ENCODE measurements at places on chromosomes 7 and 10.

GRCh38 chr7:143382791-143383641 lies 1.9 kb downstream of the ZYX start:
- no peaks in the 10 kb centered on the region for H3K27me3 ChIP-seq
- peaks cover 66% of the 10 kb centered on the region for H3K4me1 ChIP-seq
- H3K27ac ChIP-seq: no peak overlapping the region
- H3K36me3 ChIP-seq: peaks cover 15% of the 10 kb centered on the region
- DNase-seq: no peak

- peaks cover 28% of the 10 kb centered on the region for H3K4me1 ChIP-seq
- no peak overlapping the region for H3K4me3 ChIP-seq
- no peak overlapping the region for H3K27ac ChIP-seq
- H3K27me3 ChIP-seq: no peaks in the 10 kb centered on the region
These were observed 69.9 kb upstream of the LRRC4 start for GRCh38 chr7:128100949-128101713.

DNA sequence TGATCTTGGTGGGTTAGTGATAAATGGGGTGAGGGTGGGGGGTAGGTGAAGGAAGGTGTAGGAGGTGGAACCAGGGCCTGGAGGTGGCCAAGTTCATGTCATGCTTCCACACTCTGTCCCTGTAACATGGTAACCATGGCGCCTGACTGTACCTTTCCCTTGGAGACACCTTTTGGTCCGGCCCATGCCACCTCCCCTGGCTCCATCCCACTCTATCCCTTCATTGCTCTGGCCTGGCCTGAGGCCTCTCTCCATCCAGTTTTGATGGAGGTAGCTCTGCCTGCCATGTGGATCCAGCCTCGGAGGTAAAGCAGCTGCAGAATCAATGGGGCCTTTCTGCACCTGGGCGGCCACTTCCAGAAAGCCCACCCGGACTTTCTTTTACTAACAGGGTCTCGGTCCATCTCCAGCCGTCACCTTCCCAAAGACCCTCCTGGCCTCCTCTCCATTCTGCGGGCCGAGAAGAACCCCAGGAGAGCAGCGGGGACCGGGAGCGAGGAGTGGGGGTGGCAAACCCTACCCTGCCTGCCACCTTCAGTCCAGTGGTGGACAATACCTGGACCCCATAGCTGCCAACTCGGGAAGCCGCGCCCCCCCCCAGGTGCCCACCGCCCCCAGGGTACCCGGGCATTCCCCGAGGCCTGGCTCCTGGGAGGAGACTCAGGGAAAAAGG lies 504 bp upstream of the TRRAP start:
- no peaks in the 10 kb centered on the region for H3K27me3 ChIP-seq
- peaks cover 18% of the 10 kb centered on the region for H3K4me1 ChIP-seq
- H3K36me3 ChIP-seq: peaks cover 14% of the 10 kb centered on the region

- H3K36me3 ChIP-seq: no peaks in the 10 kb centered on the region
- no peaks in the 10 kb centered on the region for H3K4me1 ChIP-seq
- no peaks in the 10 kb centered on the region for H3K27me3 ChIP-seq
- no peak overlapping the region for H3K4me3 ChIP-seq
These were observed 137.3 kb downstream of the AGMO start for GRCh38 chr7:15424468-15424867.

GRCh38 chr10:32084185-32084851 lies 28.1 kb upstream of the KIF5B start:
- DNase-seq: no peak
- H3K4me1 ChIP-seq: no peaks in the 10 kb centered on the region
- no peaks in the 10 kb centered on the region for H3K27me3 ChIP-seq

Measured in CD8-positive, alpha-beta memory T cell (primary cell).